ENCODE measurements at places on chromosomes 6 and 20.

GRCh38 chr6:38185244-38185643, 365.7 kb downstream of the ZFAND3 start:
- no peak for DNase-seq

- no peak for DNase-seq
Measured at GRCh38 chr6:41487860-41488432, 58.2 kb upstream of the FOXP4 start.

DNA sequence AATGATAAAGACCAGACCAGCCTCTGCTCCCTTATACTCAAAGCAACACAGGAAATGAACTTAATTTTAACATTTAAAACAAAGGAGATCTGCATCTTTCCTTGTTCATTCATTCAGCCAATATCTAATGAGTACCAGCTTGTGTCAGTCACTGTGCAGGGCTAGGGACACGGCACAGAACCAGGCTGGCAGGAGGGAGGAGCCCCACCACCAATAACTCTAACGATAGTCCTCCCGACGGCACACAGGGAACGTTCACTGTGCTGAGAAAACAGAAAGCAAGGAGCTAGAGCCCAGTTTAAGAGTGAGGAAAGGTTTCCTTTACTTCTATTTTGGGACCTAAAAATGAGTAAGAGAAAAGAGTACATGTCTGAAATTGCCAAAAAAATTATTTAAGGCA, 9.9 kb downstream of the ETV7 start:
- DNase-seq = no peak

DNA sequence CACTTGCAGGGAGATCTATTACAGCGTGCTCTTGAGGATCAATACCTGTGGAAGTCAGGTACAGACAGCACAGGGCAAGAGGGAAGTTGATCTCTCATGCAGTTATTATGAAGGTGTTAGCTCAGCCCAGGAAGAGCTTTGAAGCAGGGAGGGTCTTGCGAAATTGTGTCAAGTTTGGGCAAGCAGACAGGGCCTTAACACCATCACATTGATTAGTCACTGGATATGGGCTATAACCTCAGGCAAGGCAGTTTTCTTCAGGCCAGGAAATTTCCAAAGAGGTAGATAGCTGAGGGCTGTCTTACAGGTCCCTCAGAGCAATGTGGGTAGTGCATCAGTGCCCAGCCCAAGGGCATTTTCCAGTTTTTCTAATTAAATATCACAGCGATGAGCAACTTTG, 643.8 kb downstream of the DHX35 start:
- DNase-seq = no peak

GRCh38 chr20:54044156-54044555, 26.2 kb downstream of the BCAS1 start:
- no peak for DNase-seq

DNA sequence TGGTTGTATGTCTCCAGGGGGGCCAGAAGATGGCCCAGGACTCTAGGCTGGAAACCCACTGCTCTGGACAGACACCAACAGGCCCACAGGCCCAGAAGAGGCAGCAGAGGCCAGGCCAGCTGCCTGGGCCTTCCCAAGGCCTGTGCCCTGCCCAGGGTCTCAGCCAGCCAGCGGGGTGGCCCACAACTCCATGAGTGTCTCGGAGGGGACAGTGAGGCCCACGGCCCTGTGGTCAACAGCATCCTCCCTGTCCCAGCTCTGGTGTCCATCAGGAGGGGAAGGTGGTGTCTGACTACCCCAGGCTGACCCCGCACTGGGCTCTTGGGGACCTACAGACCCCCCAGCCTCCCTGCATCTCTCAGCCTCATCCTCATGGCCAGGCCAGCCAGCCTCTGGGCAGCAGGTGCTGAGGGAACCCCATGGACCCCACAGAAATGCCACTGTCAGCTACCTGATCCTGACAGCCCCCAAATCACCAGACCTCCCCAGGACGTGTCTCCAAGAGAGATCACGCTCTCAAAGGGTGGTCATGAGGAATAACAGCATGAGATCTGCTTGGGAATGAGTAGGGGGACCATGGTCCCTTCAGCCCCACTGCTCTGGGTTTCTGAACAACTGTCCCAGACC, 112.4 kb downstream of the NOL4L start:
- no peak for DNase-seq

DNA sequence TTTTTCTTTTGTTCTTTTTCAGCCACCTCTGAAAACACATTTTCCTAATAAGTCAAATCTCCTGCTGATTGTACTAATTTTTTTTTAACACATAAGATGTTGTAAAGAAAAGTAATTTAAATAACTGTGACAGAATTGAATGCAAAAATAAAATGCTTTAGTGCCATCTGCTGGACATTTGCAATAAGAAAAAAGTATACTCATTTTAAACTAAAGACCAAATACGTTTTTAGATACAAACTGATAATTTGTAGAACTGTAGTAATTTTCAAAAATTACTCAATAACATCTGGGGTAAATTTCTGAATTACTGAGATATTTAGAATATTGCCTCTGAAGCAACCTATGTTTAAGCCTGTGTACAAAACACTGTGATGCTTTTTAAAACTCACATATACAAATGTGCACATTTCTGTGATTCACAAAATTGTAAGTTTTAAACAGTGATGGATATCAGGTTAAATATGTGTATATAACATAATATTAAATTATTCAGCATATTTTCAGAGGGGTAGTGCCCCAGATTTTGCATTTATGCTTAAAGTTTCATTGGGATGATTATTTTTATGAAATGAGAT, 198.7 kb downstream of the RIMS1 start:
- no peak for DNase-seq

- peak; percentile 15 for DNase-seq
Measured at GRCh38 chr6:150633486-150633834, 33.8 kb downstream of the PLEKHG1 start.
